ENCODE measurements at places on chromosomes 16 and 17.

- peak; percentile 18 for DNase-seq
These were observed 774 bp downstream of the ENGASE start for GRCh38 chr17:79075446-79075750.

DNA sequence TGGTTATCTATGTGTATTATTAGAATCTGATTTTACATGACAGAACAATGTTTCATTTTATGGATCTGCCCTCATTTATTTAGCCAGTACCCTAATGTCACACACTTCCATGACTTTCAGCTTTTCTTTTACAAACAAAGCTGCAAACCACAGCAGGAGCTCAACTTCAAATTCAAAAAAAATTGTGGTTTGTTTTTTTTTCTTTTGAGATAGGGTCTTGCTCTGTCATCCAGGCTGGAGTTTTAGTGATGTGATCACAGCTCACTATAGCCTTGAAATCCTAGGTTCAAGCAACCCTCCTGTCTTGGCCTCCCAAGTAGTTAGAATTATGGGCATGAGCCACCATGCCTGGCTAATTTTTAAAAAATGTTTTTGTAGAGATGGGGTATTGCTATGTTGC, 8.2 kb upstream of the MPRIP start:
- no peak for DNase-seq

GRCh38 chr16:54194334-54194743, 92.2 kb downstream of the IRX3 start:
- DNase-seq: no peak

GRCh38 chr17:27361695-27362094, 67.8 kb downstream of the WSB1 start:
- no peak for DNase-seq

DNA sequence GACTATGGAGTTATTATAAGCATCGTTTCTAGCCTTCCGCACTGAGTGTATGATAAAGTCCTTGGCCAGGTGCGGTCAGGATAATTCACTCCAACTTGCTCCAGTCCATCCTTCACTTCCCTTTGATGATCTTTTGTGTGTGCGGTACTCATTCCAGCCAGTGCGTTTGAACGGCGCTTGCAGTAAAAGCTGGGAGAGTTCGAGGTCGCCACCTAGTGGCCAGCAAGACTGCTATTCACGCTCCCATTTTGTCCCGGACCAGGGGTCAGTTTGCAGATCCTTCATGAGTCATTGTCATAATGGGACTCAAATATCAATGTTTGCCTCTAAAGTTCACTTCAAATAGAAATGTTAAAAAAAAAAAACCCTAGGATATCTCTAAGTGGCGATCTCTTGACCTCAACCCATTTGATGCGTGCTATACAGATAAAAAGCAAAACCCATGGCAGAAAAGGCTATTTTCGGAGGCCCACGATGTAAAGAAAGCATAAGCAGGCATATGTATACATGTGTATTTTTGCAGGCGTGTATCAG, 417.1 kb downstream of the TMEM114 start:
- peak; percentile 76 for DNase-seq

GRCh38 chr17:57130708-57131461, 45.8 kb downstream of the AKAP1 start:
- DNase-seq: peak; percentile 88

- no peak for DNase-seq
These were observed 201.1 kb upstream of the ASIC2 start for GRCh38 chr17:33494151-33494550.

- peak; percentile 78 for DNase-seq
These were observed 90.7 kb downstream of the PITPNC1 start for GRCh38 chr17:67467500-67468455.

DNA sequence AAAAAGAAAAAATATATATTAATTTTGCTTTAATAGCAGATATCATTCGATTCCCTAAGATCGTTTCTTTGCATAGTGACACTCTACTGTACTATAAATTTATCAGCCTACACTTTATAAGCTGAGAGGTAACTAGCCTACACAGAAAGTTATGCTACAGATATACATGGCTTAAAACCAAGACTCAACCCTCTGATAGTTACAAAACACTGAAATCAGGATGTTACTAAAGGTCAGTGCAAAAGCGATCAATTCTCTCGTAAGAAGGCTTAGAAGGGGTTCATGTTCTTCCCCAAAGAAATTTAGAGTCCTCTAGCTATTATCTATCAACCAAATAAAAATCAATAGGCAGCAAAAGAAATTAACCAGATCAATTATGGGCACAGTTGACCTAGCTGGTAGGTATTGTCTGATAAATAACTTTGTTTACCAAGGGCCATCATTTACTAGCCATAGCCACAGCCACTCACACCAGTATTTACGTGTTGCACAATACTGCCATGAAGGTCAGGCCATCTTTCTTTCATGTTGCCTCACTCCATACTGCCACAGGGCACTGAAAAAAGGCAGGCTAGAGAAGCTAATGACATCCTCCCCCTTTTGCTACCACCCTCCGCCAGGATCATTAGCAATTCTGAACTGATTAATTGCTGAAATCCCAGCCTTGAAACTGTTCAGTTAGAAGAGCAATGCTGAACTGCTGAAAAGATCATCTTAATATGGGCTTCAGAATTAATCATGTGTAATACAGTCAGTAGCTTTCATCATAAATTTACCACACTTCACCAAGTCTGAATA, 43.7 kb downstream of the RND2 start:
- no peak for DNase-seq

DNA sequence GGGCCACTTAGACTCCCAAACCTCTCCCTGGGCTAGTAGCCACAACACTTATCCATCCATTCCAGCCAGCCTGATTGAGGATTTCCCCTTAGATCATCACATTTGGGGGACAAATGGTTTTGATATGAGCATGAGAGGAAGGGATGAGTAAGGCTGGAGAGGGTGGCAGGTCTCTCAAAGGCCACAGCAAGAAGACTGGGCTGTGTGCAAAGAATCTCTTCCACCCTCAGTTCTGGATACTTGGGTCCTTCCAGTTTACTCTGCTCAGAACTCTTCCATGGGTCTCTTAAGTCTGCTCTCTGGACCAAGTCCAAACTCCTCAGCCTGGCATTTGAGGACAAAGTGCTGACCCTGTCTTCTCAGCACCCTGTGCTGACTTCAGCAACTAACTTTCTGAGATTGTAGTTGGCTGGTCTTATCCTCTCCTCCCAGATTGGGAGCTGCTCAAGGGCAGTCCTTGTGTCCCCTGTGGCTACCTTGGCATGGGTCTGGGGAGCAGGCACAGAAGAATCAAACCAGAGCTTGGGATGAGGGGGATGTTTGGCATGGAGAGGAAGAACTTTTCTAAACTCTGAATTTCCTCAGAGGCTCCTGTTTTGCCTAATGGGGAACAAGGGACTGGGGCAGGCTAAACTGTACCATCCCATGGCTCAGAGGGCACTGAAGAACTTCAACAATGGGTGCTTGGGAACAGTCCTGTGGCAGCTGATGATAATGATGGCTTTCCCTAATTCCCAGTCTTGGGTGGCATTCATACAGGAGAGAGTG, 3.1 kb upstream of the NFATC3 start:
- no peak for DNase-seq

DNA sequence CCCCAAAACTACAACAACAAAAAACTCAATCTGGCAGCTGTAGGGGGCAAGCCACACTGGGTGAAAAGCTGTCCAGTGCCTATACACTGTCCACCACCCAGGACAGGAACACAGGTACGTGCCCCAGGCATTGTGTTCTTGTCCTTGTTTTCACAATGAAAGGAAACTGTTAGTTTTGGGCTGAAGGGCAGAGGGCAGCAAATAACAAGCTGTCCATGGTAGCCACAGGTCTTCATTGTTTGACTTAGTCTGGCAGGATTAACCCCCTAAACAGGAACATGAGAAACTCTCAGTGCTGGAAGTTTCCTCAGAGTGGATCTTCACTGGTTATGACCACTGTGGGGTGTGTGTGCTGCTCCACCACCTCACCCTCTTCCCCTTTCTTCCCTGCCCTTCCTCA, 224.6 kb upstream of the N4BP1 start:
- no peak for DNase-seq

DNA sequence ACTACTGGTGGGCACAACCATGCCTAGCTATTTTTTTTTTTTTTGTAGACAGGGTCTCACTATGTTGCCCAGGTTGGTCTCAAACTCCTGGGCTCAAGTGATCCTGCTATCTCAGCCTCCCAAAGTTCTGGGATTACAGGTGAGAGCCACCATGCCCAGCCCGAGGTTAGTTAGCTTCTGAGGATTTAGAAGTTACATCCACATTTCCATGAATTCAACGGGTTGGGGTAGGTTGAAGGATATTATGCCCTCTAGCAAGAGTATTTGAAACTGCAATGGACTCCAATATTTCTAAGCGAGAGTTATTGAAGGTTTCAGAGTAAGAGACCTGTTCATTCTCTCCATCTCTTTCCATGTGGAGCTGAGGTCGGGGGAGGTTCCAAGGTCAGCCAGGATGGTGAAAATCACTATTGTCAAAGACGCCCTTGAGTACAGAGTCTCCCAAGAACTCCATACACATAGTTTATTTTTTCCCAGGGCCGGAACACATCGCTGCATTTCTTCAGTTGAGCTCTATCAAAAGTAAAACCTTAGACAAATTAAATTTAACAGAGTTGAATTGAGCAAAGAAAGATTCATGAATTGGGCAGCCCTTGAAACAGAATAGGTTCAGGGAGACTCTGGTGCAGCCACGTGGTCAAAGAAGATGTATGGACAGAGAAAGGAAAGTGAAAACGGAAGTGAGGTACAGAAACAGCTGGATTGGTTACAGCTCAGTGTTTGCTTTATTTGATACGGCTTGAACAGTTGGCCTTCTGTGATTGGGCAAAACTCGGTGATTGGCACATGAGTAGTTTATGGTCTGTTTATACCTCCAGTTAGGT, 19.0 kb upstream of the ITPRIPL2 start:
- DNase-seq: peak; percentile 76

GRCh38 chr16:9323170-9323569, 231.7 kb downstream of the HAPSTR1 start:
- no peak for DNase-seq

- no peak for DNase-seq
These were observed 257.5 kb downstream of the ENGASE start for GRCh38 chr17:79332011-79332554.

- no peak for DNase-seq
These were observed 11.1 kb downstream of the C16orf86 start for GRCh38 chr16:67677712-67678111.

DNA sequence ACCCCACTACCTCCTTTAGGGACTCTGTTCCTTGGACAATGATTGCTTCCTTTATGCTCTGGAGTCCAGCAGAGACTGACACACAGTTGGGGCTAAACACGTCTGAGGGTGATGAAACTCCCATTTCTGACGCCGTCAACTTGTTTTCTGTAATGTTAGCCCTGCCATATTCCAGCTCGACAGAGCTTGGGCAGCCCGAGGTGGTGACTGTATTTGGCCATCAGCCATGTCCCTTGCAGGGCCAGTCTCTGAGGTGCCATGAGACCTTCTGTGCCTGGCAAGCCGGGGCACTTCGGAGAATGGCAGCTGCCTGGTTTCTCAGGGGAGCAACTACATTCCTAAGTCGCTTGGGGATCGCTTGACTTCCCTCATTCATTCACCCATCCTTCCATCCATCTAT, 278.9 kb upstream of the TNRC6C start:
- no peak for DNase-seq

DNA sequence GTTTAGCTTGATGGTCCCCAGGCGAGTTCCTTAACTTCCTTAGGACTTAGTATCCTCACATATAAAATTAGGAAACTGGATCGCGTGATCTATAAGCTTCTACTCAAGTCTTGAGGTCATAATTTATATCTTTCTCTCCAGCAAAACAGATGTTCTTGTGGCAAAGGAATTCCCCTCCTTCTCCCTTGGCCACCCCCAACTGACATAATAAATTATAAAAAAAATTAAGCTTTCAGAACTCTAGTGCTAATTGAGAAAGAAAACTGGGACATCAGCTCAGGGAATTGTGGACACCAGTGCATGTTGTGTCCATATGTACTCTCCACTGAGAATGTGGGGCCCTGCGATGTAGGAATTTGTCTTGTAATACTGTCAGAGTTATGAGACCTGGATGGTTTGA, 13.5 kb downstream of the GNAO1 start:
- DNase-seq: no peak

DNA sequence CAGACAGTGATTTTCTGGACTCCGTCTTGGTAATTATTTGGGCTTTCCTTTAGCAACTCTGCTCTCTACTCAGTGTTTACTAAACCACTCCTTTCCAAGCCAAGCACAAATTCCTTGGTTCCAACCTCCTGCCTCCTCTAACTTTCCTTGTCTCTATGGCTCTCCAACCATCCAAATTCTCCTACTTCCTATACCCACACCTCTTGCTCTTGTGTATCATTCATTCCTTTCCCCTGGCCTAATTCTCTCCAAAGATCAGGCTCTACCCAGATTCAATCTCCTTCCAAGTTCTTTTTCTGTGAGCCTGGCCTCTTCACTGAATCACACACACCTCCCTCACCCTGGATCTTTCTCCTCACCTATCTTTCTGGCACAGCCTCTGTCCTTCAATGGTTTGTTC, 1.1 kb downstream of the NEURL4 start:
- no peak for DNase-seq

- DNase-seq: peak; percentile 92
These were observed 83.4 kb downstream of the HIC1 start for GRCh38 chr17:2138318-2138717.

GRCh38 chr16:85675251-85675874, 13.4 kb downstream of the GINS2 start:
- DNase-seq: no peak

- DNase-seq: peak; percentile 90
These were observed 44.0 kb downstream of the PLCG2 start for GRCh38 chr16:81823111-81823510.

DNA sequence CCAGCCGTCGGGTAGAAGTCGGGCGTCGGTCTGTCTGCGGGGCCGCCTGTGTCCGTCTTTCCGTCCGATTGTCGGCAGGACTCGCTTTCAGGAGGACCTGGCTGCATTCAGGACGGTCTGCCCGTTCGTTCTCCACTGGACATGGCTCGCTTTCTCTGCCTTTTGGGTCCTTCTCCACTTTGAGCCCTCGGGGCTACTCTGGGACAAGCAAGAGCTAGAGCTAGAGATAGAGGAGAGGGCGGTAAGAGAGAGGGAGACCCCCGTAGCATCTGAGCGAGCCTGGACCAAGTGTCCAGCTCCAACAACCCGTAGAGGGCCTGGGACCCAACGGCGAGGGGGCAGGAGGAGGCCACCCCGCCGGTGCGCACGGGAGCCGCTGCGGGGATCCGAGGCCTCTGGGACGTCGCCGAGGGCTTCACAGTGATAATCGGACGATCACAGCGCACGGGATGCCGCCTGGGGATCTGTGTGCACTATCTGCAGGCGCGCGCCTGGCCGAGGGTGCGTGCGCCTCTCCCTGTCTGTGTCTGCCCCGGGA, 4.5 kb downstream of the TBX4 start:
- no peak for DNase-seq

DNA sequence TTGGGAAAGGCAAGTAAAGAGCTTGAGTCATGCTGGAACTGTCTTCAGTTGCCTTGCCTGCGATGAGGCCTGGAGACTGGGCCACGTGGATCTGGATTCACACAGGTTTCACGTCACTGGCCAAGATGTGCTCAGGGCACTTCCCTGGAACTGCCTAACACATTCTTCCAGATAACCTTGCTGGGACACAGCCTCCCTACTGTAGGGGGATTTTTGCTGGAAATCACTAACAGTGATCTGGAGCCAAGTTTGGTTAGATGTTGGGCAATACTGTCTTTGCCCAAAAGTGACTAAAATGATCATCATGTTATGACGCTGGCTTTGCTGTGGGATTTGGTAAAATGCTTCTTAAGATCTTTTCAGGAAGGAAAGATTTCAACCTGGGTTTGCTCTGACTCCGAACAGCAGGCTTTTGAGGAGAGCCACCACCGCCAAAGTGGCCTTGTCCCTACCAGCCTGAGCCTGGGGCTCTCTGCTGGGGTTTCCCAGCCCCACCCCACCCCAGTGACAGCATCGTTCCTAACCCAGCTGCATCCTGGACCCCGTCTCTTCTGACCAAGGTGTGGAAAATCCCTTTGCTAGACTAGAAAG, 14.7 kb downstream of the C1QTNF1 start:
- peak; percentile 67 for DNase-seq
